Foreskin melanocyte (primary cell): ENCODE measurements at places on chromosomes 3 and 15.
A peak's percentile ranks its signal among the peaks of the same experiment; 100 is the strongest.

DNA sequence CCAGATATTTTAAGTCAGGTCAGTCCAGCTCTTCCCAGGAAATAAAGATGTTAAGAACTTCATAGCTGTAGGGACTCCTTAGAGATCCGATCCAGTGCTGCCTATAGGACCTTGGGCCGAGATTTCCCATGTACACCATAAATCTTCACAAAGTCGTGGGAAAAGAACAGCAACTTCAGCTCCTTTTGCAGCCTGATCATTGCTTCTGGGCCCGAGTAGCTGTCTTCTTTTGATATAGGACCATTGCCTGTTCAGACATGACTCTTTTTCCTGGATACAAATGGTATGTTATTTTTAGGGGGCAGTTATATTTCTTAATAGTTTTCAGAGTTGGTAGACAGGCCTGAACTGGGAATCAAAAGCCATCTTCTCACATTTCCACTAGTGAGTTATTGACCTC lies 20.5 kb downstream of the IL1RAP start:
- DNase-seq: no peak

- DNase-seq: no peak
Observed at GRCh38 chr15:41877631-41878354, 16.1 kb downstream of the SPTBN5 start.

GRCh38 chr15:73368301-73369136 lies at the start of gene HCN4:
TSS of gene HCN4 (minus strand) at chr15:73368958. CDS start at chr15:73368270, 688 bp downstream.
- no peak for DNase-seq

GRCh38 chr15:28878209-28878608 lies 7.6 kb upstream of the APBA2 start:
- no peak for DNase-seq

DNA sequence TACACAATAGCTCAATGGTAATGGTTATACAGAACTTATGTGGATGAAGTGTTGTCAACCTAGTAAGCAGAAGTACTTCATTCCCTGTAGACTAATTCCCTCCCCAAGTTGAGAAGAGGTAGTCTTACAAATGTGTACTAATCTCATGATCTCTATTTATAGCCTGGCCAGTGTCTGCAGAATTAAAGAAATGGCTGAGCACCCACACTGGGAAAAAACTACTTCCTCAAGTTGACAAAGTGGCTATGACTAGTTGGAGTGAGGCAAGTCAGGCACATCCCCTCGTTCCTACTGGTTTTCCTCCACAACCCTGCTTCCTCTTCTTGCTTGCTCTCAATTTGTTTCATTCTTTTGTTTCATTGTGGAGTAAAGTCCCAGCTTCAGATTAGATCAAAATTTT lies 566.7 kb upstream of the ZNF717 start:
- DNase-seq: no peak

GRCh38 chr3:46859001-46859710 lies 4.1 kb downstream of the MYL3 start:
- no peak for DNase-seq

DNA sequence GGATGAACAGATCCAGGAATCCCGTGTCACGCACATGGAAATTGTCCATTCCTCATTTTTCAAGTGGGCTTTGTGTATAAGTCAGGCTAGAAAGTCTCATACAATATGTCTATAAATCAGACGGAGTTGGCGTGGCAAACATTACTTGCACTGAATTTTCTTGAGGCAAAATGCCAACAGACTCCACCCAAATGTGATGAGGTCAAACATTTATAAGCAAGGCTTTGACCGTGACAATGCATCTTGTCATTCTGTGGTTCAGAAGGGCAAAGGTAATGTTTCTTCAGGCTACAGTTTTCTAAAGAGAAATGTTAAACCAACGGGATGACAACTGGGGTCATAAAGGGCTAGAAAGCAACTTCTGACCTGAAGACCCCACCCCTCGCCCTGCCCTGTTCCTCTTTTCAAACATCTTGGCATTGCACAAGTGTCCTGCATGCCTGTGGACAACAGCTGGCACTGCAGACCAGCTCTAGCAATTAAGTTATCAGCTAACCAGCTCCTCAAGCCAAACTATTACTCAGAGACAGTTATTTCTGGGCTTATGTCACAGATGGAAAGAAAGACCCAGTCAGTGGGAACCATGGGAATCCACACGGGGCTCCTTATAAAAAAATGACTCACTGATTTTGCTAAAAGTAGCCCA lies 36.5 kb upstream of the SPTBN5 start:
- peak; percentile 91 for DNase-seq

GRCh38 chr3:148998297-148998696 lies 7.0 kb downstream of the GYG1 start:
- no peak for DNase-seq

DNA sequence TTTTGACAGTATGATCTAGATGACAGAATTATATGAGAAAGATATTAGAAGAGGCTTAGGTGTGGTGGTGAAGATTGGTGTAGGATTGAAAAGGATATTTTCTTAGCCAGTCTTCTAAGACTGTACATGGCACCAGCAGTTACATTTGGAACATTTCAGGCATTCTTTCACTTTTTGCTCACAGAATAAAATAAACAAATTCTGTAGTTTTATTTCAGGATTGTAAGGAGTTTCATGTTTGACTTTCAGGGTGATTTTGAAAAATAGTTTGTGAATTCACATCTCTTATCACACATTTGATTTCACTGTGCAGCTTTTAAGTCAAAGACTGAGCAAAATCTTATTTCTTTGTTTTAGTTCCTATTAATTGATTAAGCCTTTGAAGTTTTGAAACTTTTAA lies 27.1 kb downstream of the DNAJC13 start:
- DNase-seq: no peak

DNA sequence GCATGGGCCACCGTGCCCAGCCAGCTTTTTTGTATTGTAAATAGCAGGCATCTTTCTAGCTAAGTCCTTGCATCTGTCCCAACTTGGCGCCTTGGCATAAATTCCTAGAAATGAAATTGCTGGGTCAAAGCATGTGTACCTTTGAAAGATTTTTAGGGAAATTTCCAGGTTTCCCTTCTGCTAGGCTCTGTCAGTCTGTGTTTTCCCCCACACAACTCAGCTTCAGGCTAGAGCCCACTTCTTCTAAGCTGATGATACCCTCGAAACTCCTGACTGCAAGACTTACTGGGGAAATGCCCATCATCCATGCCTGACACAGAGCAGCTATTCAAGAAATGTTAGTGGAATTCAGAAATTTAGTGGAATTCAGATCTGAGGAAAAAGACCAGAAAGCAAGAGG lies 10.8 kb upstream of the RPL32 start:
- no peak for DNase-seq

DNA sequence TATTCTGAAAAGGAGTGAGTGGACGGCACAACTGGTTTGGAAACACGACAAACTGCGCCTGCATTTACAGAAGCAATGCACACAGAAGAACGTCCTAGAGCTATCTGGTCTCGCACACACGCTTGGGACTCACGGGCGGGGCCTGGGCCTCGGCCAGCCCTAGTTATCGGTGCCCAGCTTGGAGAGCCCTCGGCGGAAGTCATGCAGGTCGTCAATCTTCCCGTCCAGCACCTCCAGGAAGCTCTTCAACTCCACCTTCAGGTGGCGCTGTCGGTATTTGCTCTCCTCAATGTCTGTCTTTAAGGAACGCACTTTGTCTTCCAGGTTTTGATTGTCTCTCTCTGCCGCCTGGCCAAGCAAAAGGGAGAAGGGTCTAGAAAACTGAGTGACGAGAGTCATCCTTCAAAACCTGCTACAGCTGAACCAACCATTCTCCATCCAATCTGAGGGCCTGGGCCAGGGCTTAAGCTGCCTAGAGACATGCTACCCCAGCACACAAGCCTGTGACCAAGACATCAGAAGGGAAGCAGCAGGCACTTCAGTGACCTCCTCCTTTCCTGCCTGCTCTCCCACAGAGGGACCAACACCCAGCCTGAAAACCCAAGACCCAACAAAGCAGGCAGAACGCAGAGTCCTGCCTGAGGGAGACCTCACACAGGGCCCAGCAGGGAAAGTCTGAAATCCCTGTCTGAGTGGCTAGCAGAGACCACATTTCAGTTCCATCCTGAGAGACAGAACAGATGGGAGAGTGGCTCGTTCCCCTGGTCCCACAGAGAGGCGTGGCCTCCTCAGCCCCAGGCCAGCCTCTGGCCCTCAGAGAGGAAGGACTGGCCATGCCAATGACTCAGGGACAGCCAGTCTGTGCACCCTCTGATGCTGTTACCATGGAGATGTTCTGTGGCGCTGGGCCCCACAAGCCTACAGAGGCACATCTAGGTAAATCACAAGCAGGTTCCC lies 40.4 kb downstream of the WHAMM start:
- DNase-seq: peak; percentile 40

DNA sequence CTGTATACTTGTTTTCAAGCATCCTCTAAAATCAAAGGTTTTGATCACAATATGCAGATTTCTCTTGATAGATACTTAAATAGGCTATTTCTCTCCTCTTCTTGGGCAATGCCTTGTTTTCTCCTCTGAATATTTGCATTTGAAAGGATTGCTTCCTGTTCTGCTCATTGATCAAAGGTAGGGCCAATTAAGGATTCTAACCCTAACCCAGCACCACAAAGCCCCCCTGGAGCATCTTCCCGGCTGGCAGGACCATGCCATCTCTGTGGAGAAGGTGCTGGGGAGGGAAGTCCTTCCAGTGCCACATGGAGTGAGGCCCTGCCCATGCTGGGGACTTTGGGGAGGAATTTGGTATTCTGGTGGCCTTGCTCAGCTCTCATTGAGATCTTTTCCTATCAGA lies 11.3 kb upstream of the NIPA2 start:
- DNase-seq: no peak

DNA sequence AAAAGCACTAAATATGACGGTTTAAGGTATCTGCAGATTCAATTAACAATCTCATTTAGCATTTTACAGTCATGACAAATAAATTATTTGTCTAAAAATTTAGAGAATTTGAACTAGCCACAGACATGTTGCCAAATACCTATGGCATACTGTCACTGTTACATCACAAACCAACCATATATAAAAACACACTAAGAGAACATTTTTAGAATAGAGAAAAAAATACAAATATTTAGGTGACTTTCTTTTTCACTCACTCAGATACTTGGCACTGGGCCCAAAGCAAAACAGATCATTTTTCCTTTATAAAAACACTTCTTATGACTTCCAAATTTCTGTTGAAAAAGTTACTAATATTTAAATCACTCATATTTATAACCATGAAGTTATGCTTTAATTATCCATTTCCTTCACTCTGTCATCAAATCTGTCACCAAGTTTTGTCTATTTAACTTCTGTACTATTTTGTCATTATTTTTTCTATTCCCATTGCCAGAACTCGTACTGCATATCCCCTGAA lies 644.7 kb downstream of the OTOL1 start:
- no peak for DNase-seq

- DNase-seq: no peak
Observed at GRCh38 chr15:77127626-77128025, 56.7 kb upstream of the TSPAN3 start.

DNA sequence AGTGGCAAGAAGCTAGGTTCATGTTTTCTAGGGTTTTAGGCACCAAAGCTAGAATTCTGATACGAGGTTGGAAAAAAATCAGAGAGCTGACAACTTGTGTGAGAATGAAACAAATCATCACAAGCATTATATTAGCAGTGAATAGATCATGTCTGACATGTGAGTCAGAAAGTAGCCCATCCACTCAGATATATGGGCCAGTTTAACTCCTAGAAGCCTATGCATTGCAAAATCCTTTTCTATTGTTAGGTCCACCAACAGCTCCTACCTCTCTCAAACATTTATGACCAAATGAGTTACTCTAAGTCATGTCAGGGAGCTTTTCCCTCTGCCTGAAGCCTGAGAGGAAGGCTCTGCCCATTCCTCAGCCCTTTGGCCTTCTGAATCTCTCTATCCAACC lies 44.0 kb downstream of the KBTBD12 start:
- DNase-seq: no peak

- DNase-seq: no peak
Observed at GRCh38 chr3:13338996-13339395, 81.1 kb downstream of the NUP210 start.

DNA sequence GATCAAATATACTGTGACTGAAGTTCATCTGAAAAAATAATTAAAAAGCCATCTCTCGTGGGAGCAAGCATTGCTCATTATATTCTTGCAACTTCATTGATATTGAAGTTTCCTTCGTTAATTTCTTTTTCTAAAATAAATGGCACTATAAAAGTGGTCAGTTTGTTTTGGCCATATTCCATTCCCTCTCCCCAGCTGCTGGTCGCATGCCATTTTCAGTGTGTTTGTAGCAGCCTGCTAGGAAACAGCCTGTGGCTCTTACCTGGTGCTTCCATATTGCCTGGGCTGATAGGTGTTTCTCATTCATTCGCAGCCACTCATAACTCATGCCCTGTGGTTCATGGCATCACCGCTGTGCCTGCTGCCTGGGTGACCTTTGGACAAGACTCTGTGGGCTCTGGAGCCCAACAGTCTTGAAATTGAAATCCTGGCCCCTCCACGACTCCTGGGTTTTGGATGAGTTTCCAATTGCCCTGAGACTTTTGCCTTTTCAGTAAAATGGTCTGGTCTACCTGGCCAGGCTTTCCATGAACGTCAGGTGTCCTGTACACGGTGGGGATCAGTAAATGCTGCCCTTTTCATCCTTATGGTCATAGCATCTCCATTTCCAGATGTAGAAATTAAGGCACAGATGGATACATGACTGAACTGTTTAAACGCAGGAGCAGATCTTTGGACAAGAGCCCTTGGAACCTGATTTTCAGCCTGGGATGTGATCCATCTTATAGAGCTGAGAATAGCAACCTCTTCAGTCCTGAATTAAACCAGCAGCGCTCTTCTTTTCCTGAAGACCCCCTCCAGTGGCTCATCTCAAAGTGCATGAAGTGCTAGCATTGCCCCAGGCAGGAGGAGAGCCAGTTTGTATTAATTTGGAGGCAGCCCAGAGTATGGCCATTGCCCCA lies 69.4 kb downstream of the SLCO3A1 start:
- no peak for DNase-seq

DNA sequence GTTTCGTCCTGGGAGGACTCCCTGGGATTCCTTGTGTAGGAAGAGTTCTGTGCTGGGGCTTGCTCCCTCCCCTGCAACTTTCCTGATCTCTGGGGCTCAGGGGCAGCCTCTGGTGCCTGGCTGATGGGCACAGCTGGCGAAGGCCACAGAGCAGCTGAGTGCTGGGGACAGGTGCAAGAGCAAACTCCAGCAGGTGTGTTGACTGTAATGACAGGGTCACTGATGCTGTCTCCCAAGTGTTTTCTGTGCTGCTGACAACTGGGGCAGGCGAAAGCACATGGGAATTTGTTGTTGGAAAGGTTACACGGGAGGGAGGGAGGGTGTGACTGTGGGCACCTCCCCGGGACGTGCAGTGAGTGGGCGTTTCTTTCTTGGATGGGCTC lies 21.6 kb downstream of the CPN2 start:
- no peak for DNase-seq

GRCh38 chr3:153357436-153357835 lies 195.4 kb downstream of the RAP2B start:
- no peak for DNase-seq
